Stimulated activated CD8-positive, alpha-beta memory T cell treated with anti-CD3 and anti-CD28 coated beads, Interleukin-7, amount 100 ng/mL, for 1 hour (primary cell): ENCODE measurements at places on chromosomes 5 and 9.

DNA sequence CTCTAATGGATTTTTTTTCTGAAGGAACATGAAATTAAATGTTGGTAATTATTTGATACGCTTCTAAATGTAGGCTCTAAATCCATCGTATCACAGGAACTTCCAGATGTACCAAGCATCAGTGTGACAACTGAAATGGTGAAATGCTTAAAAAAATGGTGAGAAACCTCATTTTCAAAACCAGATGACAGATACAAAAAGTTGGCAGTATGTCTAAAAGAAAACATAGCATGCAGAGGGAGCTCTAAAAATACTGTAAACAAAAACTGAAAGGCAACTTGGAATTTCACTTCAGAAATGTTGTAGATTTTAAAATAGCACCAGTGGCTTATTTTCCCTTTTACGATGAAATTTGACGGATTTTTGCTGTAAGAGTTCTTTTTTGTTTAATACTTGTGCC lies 1043.6 kb upstream of the WWC1 start:
- no peak for DNase-seq

GRCh38 chr9:99822109-99822805 lies 572 bp downstream of the NR4A3 start:
- DNase-seq = peak; percentile 23

DNA sequence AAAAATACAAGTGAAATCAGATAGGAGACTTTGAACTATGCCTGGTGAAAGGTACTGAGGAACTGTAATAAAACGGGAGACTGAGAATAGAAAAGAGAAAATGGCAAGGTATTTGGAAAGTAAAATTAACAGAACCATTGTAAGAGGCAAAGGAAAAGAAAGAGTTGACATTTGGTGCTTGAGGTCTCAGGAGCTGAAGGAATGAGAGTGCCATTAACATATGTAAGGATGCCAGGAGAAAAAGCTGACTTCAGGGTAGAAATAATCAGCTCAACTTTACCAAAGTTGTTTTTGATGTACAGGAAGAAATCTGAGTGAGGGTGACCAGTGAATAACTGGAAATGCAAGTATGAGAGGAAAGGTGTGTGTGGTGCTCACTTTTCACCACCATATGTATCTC lies 69.4 kb downstream of the TMEM167A start:
- DNase-seq = no peak

- DNase-seq = no peak
Measured at GRCh38 chr5:124697501-124697900, 48.9 kb downstream of the ZNF608 start.

DNA sequence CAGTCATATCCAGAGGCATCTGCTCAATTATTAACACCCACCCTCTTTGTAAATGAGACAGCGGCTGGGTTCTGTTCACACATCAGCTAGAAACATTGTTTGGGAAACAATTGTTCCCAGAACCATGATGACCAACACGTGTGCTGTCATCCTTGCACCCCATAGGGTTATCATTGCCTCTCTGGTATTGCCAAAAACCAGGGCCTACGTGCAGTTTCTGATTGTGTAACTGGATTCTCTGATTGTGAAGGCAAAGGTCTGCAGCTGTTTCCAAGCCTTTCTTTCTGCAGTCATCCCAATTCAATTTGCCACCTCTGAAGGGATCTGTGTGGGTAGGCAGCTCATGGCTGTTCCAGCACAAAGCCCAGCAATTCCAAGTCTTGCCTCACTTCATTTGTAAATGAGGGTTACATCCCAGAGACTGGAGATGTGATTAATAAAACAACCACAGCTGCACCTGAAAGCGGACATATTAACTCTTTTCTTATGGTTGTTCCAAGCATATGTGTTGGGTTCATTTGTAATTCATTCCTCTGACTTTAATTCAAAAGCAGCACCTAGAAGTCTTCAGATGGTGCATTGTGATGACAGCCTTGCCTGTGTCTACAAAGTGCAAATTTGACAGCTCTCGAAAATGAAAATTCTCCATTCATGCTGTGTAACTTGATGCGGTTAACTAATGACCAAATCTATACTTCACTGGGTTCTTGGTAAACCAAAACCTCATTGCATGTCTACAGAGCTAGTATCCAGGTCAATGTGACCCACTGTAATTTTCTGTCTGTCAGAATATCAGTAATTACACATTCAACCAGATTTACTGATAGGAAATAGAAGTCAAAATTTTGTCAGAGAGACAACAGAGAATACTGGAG lies 66.6 kb downstream of the YIPF5 start:
- DNase-seq = no peak

GRCh38 chr5:90305041-90305720 lies 104.4 kb downstream of the CETN3 start:
- DNase-seq = no peak

DNA sequence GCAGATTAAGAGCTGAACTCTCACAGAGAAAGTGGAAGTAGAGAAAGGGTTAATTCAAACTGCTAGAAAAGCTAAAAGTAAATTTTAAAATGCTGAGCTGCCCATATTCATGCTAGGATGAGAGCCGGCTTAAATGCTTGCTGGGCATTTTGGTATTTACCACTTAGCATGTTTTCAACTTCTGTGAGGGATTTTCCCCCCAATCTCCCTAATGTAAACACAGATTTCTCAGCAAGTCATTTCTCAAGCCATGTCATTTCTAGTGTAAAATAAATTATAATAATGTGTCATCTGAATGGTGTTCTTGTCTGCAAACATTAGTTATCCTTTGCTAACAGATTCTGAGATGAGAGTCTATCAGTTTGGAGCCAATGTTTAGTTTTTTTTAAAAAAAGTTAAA lies 22.3 kb downstream of the RPS23 start:
- DNase-seq = no peak

GRCh38 chr5:74017112-74017511 lies 391.1 kb downstream of the ARHGEF28 start:
- DNase-seq = no peak

- DNase-seq = no peak
Measured at GRCh38 chr5:157290156-157290980, 24.4 kb downstream of the CYFIP2 start.

- DNase-seq = no peak
Measured at GRCh38 chr5:4018007-4018406, 422.4 kb downstream of the IRX1 start.

- DNase-seq = no peak
Measured at GRCh38 chr9:6566409-6567139, 79.0 kb downstream of the GLDC start.

DNA sequence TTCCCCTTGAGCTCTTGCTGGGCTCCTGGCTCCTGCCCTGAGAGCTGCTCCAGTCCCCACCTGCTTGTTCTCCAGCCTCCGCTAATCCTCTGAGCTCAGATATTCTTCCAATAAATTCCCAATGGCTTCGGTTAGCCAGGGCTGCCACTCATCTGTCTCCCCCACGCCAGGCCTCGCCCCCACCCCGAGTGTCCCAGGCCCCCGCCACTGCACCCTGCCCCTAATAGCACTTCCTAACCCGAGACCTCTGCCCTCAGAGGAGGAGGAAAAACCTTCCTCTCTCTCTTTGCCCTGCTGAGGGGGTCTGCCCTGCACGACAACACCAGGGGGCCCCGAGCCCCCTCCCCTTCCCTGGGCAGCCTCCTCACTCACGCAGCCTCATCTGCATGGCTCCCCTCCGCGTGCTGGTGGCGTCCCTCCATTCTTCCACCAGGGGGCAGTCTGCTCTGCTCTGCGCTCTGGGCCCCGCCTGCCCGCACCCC lies 5.4 kb upstream of the LCN15 start:
- DNase-seq = no peak

DNA sequence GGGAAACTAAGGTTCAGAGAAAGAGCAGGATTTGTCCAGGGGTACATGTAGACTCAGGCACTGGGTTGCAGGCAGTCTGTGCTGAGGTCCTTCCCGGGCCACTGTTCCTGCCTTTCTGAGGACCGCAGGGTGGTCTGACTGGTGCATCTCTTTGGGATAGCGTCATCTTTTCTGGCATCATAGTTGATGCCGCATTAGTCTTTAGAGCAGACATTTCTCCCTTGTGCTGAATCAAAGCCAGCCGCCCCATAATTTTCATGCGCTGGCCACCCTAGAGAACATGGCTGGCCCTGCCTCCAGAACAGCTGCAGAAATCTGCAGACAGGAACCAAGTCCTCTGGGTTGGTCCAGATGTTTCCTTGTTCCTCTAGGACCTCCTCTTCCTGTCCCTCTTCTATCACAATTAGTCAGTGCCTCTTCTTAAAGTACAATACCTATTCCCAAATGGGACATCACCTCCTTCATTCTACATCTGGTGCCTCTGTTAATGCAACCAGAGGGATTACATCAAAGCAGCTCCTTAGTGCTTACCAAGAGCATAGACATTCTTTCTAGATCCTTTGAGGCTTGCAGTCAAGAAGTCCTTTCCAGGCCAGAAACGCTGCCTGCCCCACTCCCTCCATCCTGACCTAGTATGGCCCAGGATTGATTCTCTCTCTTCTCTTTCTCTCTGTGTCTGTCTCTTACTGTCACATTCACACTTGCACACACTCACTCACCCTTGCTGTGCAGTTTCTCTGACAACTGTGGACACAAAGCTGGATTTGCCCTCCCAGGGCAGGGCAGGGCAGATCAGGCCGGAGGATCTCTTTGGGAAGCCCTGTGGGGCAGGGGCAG lies 42.0 kb upstream of the ORM1 start:
- DNase-seq = no peak

- no peak for DNase-seq
Measured at GRCh38 chr9:127721391-127721821, 5.5 kb downstream of the TTC16 start.
